Activated T-helper 2 cell treated with anti-CD3 and anti-CD28 coated beads, Interferon-gamma antibody, Interleukin-2, Interleukin-4, amounts not matched to agents 10 μg/mL and 5 μg/mL and 100 μg/mL, durations not matched to agents 14 hours and 24 hours and 36 hours (primary cell): ENCODE measurements at places on chromosomes 5 and 9.

DNA sequence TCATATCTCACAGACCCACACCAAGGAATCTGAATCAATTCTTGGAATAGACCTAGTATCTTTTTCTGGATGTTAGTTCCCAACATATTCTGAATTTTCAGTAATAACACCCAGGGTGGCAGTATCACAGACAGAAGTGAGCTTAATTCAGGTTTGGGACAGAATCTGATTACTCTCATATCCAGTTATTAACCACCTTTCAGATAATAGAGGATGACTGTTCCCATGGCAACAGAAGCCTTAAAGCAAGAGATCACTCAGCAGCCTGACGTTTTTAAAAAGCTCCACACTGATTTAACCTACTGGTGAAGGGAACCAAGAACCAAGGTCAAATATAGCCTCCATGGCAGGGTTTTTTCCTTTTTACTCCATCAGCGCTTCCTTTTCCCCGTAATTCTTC lies 68.4 kb downstream of the ACTBL2 start:
- DNase-seq: no peak
- H3K4me3 ChIP-seq: no peak overlapping the region
- H3K27me3 ChIP-seq: peaks cover 4% of the 10 kb centered on the region

GRCh38 chr5:142017832-142018427 lies 5.1 kb upstream of the GNPDA1 start:
- H3K36me3 ChIP-seq: peaks cover 6% of the 10 kb centered on the region
- H3K4me1 ChIP-seq: peaks cover 56% of the 10 kb centered on the region
- DNase-seq: no peak
- H3K27ac ChIP-seq: peak overlapping the region; percentile 81
- no peak overlapping the region for H3K4me3 ChIP-seq
- H3K27me3 ChIP-seq: no peaks in the 10 kb centered on the region

GRCh38 chr5:111548348-111548950 lies 36.1 kb upstream of the STARD4 start:
- peaks cover 34% of the 10 kb centered on the region for H3K4me1 ChIP-seq
- H3K36me3 ChIP-seq: no peaks in the 10 kb centered on the region
- no peak for DNase-seq
- no peak overlapping the region for H3K27ac ChIP-seq

GRCh38 chr9:32551276-32552051 lies 663 bp upstream of the SMIM27 start:
- H3K27ac ChIP-seq: peak overlapping the region; percentile 97
- peaks cover 33% of the 10 kb centered on the region for H3K4me1 ChIP-seq
- DNase-seq: peak; percentile 43

DNA sequence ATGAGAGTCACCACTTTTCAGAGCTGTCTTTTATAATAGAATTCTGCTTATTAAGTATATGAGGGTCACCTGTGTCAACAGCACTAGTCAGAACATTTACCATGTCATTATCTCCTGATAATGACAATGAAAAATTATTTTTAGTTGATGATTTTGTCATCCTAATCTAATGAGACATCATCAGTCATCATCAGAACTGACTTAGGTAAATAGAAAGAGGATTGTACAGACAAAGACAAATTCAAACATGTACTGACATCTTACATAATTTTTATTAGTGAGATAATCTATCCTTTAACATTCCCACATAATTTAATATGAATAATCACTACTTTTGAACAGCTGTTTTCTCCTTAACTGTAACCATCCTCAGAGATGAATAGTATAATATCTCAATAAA lies 22.6 kb downstream of the CDH9 start:
- no peaks in the 10 kb centered on the region for H3K4me1 ChIP-seq
- no peak overlapping the region for H3K4me3 ChIP-seq
- no peaks in the 10 kb centered on the region for H3K27me3 ChIP-seq
- no peak for DNase-seq

- H3K36me3 ChIP-seq: no peaks in the 10 kb centered on the region
- H3K4me1 ChIP-seq: no peaks in the 10 kb centered on the region
- no peak overlapping the region for H3K27ac ChIP-seq
Measured at GRCh38 chr9:134514503-134514902, 127.1 kb upstream of the COL5A1 start.

DNA sequence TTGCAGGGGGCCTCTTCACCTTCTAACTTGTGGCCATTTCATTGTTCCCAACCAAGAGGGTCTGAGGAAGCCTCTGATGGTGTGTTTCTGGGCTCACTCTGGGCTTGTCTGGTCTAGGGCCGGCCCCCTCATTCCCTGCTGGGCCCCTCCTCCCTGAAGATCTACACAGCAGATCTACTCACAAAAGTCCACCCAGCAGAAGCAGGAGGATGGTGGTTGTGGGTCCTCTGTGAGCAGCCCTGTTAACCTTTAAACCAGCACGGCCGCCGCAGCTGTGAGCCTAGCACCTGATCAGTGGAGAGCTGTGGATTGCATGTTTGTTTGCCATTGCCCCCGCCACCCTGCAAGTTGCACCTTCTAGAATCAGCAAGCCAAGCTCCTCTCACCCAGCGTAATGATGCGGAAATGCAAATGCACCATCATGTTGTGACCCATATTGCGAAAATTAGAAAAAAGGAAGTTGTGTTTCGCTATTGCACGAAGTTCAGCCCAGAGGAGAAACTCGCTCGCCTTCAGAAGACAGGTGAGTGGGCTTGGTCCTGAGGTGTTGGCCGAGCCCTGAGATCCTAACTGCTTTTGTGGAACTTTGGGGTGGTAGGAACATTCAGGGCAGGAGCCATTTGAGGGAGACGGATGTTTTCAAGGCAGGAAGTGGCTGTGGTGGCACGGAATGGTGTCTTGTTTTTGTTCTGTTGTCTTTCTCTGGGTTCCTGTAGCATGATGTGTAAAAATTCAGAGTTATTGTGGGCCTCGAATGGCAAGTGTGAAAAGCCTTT lies 16.7 kb downstream of the FGD3 start:
- H3K27me3 ChIP-seq: no peaks in the 10 kb centered on the region
- H3K4me3 ChIP-seq: peak overlapping the region; percentile 88
- peak overlapping the region; percentile 95 for H3K27ac ChIP-seq
- peaks cover 32% of the 10 kb centered on the region for H3K36me3 ChIP-seq
- H3K4me1 ChIP-seq: peaks cover 45% of the 10 kb centered on the region

DNA sequence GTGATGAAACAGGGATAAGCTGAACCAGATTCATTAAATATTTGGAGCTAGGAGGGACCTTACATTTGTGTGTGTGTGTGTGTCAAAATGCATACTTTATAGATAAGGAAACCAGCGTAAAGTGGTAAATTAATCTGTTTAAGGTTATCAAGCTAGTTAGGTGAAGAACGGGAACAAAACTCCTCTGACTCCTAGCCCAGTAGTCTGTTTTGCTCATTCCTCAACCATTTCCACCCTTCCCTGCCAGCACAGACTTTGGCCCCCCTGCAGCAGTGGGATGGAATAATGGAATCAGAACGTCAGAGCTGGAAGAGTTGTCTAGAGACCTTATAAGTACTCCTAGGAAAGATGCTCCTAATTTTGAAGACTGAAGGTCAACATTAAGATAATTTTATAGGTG lies 6.5 kb downstream of the AGXT2 start:
- no peaks in the 10 kb centered on the region for H3K36me3 ChIP-seq
- H3K27ac ChIP-seq: no peak overlapping the region
- no peak for DNase-seq
- peaks cover 11% of the 10 kb centered on the region for H3K27me3 ChIP-seq
- no peak overlapping the region for H3K4me3 ChIP-seq

DNA sequence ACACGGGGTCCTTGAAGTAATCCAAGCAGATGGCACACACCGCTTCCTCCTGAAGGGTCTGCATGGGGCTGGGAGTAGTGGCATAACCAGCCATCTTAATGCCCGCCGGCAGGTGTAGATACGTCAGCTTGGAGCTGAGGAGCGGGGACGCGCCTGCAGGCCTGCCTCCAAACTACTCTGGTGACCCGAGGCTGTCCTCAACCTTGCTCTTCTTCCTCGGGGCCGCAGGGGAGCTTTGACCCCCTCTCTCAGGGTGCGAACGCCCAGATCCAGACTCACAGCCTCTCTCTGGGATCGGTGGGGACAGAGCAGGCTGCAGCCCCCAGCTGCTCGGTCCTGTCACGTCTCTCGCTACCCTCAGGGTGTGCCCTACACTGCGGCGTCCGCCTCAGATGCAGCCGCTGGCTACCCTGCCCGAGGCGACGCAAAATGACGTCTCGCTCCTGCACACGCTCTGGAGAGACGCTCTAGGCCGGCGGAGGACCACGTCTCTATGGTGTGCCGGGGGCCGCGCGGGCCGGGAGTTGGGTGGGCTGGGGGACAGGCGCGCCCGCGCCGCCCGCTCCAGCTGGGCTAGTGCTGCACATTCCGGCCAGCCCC lies at the start of gene TRIM52:
TSS of gene TRIM52 (minus strand) at position 424 of the 600 bp plus-strand sequence. CDS start at position 94, 330 bp downstream.
- peak within 1 kb of the TSS; percentile 99 for H3K4me3 ChIP-seq
- H3K4me1 ChIP-seq: peaks cover 38% of the 10 kb centered on the region
- peaks cover 41% of the 10 kb centered on the region for H3K36me3 ChIP-seq
- H3K27me3 ChIP-seq: no peaks in the 10 kb centered on the region

DNA sequence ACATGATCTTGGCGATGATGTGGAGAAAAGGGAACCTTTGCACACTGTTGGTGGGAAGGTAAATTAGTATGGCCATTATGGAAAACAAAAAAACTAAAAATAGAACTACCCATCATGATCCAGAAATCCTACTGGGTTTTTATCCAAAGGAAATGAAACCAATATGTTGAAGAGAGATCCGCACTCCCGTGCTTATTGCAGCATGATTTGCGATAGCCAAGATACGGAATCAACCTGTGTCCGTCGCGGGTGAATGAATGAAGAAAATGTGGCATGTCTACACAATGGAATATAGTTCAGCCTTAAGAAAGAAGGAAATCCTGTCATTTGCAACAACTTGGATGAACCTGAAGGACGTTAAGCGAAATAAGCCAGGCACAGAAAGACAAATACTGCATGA lies 84.5 kb downstream of the TTLL11 start:
- DNase-seq: no peak
- H3K4me3 ChIP-seq: no peak overlapping the region
- no peak overlapping the region for H3K27ac ChIP-seq
- peaks cover 2% of the 10 kb centered on the region for H3K27me3 ChIP-seq

DNA sequence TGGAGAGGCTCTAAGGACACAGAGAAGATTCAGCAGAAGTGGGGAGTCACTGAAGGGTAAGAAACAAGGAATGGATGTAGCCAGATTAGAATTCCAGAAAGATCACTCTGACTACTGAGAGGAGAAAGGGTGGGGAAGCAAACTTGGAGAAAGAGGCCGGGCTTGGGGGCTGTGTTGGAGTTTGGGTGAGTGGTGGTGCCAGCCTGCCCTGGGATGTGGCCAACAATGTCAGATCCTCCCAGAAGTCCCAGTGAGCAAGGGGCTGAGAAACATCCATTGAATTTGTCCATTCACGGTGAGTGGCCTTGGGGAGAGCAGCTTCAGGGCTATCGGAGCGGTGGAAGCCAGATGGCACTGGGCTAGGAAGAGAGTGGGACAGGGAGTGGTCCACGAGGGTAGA lies 60.4 kb downstream of the COL15A1 start:
- H3K36me3 ChIP-seq: no peaks in the 10 kb centered on the region
- H3K27ac ChIP-seq: no peak overlapping the region
- H3K27me3 ChIP-seq: peaks cover 17% of the 10 kb centered on the region
- no peak overlapping the region for H3K4me3 ChIP-seq

- no peaks in the 10 kb centered on the region for H3K27me3 ChIP-seq
- H3K4me3 ChIP-seq: no peak overlapping the region
- no peak overlapping the region for H3K27ac ChIP-seq
- no peaks in the 10 kb centered on the region for H3K36me3 ChIP-seq
- DNase-seq: no peak
Measured at GRCh38 chr5:158313027-158313732, 454.2 kb upstream of the CLINT1 start.

DNA sequence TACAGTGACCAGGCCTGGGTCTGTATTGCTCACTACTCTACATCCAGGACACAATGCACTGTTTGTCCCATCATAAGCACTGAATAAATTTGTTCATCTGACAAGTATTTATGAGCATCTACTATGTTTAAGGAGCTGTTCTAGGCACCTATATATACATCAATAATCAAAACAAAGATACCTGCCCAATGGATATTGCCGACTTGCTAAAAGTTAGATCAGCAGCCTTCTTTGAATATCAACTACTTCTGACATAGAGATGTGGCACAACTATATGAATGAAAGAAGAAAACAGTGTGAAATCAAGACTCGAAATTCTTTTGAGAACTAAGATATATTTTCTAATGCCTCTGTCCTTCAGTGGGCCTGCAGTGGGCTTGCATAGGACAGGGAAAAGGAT lies 215.7 kb downstream of the ARL15 start:
- no peaks in the 10 kb centered on the region for H3K4me1 ChIP-seq
- no peak overlapping the region for H3K27ac ChIP-seq
- H3K27me3 ChIP-seq: no peaks in the 10 kb centered on the region
- H3K36me3 ChIP-seq: no peaks in the 10 kb centered on the region
- DNase-seq: no peak

DNA sequence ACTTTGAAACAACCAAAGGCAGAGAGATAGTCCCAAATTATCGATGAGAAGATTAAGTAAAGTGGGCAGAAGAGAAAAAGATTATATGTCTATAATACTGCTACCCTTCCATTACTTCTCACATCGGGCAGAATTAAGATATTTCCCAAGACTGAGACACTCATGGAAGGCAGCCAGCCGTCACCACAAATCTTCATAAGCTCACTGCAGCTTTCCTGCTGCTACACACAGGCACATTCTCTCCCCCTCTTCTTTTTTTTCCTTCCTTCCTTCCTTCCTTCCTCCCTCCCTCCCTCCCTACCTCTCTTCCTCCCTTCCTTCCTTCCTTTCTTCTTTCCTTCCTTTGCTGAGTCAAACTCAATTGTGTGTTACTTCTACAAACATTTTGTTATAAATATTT lies 58.7 kb upstream of the SPATA31C2 start:
- peaks cover 31% of the 10 kb centered on the region for H3K27me3 ChIP-seq
- H3K36me3 ChIP-seq: no peaks in the 10 kb centered on the region
- no peak overlapping the region for H3K4me3 ChIP-seq
- no peak overlapping the region for H3K27ac ChIP-seq
- no peaks in the 10 kb centered on the region for H3K4me1 ChIP-seq

DNA sequence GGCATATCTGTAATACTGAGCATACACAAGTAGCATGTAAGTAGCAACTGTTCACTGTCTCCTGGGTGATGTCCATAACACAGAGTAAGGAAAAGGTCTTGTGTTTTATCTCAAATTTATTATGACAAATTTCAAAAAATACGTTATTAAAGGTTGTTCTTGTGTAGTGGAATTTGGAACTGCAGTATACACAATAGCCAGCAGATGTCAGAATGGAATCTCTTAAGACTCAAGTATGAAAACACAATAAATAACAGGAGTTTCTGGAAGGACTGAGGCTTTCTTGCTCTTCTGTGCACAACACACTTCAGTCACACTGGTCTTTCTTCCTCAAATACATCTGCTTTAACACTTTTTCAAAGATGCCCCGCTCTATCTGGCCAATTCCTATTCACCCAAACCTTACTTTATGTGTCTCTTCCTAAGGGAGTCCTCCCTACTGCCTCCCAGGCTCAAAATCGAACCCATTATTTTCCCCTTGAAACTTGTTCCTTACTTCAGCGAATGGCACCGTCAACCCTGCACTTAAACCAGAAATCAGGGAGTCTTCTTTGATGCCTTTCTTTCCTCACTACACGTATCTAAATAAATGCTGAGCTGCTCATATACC lies 6.5 kb upstream of the FBXO10 start:
- DNase-seq: no peak
- no peak overlapping the region for H3K4me3 ChIP-seq
- no peaks in the 10 kb centered on the region for H3K27me3 ChIP-seq
- H3K27ac ChIP-seq: no peak overlapping the region

GRCh38 chr9:89743216-89743572 lies 138.4 kb downstream of the GADD45G start:
- peak overlapping the region; percentile 97 for H3K27ac ChIP-seq
- peaks cover 28% of the 10 kb centered on the region for H3K36me3 ChIP-seq
- peak overlapping the region; percentile 6 for H3K4me3 ChIP-seq

- H3K36me3 ChIP-seq: no peaks in the 10 kb centered on the region
- peaks cover 1% of the 10 kb centered on the region for H3K4me1 ChIP-seq
- no peak for DNase-seq
- H3K27ac ChIP-seq: no peak overlapping the region
Measured at GRCh38 chr5:113226116-113226736, 208.6 kb downstream of the TSSK1B start.
